ENCODE measurements at places on chromosomes 1 and 21.

DNA sequence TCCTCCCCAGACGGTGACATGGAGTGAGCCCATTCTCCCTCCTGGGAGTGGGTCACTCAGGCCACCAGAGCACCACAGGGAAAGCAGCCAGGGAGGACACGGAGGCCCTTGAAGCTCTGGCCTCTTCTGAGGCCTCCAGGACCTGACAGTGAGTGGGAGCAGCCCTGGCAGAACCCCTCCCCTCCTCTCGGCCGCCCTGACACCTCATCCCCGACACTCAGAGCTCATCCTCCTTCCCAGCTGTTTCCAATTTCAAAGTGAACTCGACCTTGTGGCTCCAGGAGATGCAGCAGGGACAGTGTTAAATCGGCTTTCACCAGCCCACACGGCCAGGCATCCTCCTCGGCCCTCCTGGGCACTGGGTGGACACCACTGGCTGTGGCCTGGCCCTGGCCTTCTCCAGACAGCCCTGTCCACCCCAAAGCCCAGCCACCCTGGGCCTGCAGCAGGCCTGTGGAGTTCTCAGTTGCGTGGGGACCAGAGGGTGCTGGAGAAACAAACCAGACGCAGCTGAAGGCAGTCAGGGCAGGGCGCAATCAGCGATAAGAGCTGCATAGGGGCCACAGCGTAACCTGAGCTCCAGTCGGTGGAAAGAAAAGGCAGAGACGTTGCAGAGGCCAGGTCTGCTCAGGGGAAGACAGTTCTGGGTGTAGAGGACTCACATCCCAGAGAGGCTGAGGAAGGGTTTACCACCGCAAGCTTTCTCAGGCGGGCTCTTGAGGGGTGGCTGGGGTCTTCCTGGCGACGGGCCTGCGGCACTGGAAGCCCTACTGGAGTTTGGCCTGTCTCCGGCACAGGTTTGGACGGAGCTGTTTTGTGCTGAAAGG lies 27.1 kb downstream of the FTCD start:
- no peak for DNase-seq

GRCh38 chr1:229027158-229027557 lies 243.8 kb upstream of the RAB4A start:
- no peak for DNase-seq

DNA sequence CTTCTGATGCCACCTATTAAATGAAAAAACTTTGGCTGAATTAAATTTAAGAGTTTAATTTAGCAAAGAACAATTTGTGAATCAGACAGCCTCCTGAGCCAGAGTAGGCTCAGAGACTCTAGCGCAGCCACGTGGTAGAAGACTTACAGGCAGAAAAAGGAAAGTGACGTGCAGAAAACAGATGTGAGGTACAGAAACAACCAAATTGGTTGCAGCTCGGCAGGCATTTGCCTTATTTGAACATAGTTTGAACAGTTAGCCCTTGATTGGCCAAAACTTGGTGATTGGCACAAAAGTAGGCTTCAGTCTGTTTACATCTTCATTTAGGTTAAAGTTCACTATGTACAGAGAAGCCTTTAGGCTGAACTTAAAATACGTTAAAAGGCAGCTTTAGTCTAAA lies 22.9 kb downstream of the TCP10L start:
- DNase-seq: no peak

DNA sequence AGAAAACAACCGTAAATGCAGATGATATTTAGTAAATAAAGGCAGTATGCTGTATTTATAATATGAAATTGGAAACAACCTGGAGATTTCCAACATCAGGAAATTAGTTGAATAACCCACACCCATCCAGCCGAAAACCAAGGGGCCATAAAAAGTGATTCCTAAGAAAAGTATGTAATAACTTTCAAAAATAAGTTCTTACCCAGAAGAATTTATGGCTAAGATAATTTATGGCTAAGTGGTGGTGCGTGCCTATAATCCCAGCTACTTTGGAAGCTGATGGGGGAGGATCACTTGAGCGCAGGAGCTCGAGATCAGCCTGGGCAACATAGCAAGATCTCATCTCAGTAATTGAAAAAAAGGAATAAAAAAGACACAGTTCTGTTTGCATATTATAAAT lies 43.2 kb downstream of the TMCO4 start:
- DNase-seq: no peak

- DNase-seq: no peak
These were observed 38.2 kb upstream of the PPP1R15B start for GRCh38 chr1:204449678-204450280.

GRCh38 chr1:2850502-2850901 lies 49.0 kb upstream of the TTC34 start:
- no peak for DNase-seq

DNA sequence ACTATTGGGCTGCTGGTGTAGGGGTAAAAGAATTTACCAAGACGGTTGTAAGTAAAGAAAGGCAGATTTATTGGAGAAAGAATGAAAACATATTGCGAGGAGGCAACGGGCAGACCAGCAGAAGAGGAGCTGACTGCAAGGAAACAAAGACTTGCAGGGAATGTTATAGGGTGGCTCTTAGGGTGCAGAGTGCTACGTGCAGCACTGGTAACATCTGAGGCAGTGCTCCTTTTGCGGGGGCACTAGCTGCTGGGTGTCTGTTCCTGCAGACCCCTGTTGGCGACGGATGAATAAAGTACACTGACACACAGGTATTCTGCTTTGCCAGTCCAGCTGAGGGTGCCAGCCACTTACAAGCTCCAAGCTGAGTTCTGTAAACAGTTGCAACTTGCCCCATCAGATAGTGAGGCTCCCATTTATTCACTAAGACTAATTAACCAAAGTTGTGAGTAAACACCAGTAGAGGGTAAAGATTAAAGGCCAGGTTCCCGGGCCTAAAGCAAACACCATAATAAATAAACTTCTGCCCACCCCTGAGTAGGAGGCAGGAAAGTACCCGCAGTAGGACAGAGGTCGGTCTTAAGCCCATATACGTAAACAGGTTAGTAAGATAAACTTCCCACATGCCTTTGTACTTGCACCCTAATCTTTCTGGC lies 140.2 kb upstream of the KCNK1 start:
- DNase-seq: no peak

DNA sequence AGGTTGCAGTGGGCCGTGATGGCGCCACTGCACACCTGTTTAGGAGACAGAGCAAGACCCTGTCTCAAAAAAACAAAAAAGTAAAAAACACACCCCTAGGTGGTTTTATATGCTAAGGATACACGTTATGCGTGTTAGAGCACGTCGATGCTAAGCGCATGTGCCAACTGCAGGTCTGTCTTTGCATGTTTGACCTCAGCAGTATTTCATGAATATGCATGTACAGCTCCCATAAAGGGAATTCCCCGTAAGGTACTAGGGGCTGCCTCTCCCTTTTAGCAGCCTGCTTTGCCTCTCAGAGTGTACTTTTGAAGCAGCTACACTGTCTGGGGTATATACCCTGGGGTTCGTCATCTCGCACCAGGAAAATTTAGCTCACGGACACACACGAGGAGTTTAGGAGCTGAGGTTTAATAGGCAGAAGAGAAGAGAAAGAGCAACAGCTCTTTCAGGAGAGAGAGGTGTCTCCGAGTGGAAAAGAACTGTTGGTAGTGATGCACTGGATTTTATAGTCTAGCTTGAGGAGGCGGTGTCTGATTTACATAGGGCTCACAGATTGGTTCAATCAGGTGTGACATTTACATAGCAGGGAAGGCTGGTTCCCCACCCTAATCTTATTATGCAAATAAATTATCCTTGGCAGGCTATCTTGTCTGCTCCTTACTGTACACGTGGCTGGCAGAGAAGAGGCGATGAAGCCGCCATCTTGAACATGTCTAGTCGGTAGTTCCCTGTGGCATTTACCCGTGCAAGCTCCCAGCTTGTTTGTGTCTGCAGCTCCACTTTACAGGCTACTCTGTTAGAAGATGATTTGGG lies 4.2 kb upstream of the OTUD3 start:
- DNase-seq: no peak

GRCh38 chr1:215835951-215836350 lies 268.8 kb downstream of the KCTD3 start:
- DNase-seq: no peak

GRCh38 chr21:16587141-16587581 lies 857.4 kb downstream of the USP25 start:
- no peak for DNase-seq
